ENCODE measurements at places on chromosomes 4 and X. TPM values are rescaled to one million over a fixed set of nuclear protein-coding genes. Genes with fewer than 3 reads are reported as not detected.

Gene CACNA1F
- 0.73 TPM for total RNA-seq

Gene C4orf36
- total RNA-seq = 1.7 TPM

Gene CT83
- total RNA-seq = not detected

DNA sequence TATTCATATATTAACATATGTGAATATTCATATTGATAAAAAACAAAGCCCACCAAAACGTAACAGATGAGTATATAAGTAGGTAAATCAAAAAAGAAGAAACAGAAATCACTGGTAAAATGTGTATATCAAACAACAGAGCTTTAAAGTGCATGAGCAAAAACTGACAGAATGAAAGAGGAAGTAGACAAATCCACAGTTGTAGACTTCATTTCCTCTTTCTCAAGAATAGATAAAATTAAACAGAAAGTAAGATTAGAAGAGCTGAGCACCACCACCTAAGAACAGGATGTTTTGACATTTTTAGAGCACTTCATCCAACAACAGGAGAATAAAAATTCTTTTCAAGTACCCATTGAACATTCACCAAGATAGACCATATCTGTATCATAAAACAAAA, 64.6 kb downstream of the CNKSR2 start:
- H3K27me3 ChIP-seq = no peaks in the 10 kb centered on the region
- H3K36me3 ChIP-seq = no peaks in the 10 kb centered on the region
- H3K27ac ChIP-seq = no peak overlapping the region
- no peak overlapping the region for H3K4me3 ChIP-seq
- no peak for DNase-seq

- H3K4me1 ChIP-seq = no peaks in the 10 kb centered on the region
- peak; percentile 80 for DNase-seq
- no peaks in the 10 kb centered on the region for H3K36me3 ChIP-seq
- no peaks in the 10 kb centered on the region for H3K27me3 ChIP-seq
- H3K27ac ChIP-seq = peak within 1 kb of the TSS; percentile 70
Observed at GRCh38 chrX:21940356-21940829, at the start of gene SMS. SMS (plus strand) TSS chrX:21940709; CDS start chrX:21940825, 116 bp downstream.

DNA sequence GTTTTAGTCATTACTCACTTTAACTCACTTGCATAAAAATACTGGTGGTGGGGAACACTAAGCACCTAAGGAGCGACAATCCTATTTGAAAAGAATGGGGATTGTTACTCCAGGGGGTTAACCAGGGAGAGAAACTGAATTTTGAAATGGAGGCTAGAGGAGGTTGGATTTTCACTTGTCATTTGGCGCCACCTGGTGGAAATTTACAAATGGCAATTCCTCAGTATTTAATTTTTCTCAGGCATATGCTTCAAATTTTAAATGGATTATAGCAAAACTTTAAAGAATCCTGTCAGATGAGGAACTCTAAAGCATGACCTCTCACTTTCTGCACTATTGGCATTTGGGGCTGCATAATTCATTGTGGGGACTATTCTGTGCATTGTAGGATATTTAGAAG, 2.7 kb upstream of the GEMIN8 start:
- no peaks in the 10 kb centered on the region for H3K36me3 ChIP-seq
- no peak for DNase-seq
- no peaks in the 10 kb centered on the region for H3K27me3 ChIP-seq
- H3K4me1 ChIP-seq = peaks cover 3% of the 10 kb centered on the region

Measured in left lung (tissue), 14 donors.